DMS79 (cell line): ENCODE measurements at places on chromosomes 3 and 15.

- no peak for DNase-seq
These were observed 23.2 kb upstream of the LAMP3 start for GRCh38 chr3:183185696-183186095.

- no peak for DNase-seq
These were observed 268.5 kb downstream of the LRTM1 start for GRCh38 chr3:54659347-54659746.

GRCh38 chr3:70138606-70139005, 139.1 kb downstream of the SAMMSON start:
- no peak for DNase-seq

GRCh38 chr3:55826731-55827496, 339.8 kb upstream of the WNT5A start:
- no peak for DNase-seq

DNA sequence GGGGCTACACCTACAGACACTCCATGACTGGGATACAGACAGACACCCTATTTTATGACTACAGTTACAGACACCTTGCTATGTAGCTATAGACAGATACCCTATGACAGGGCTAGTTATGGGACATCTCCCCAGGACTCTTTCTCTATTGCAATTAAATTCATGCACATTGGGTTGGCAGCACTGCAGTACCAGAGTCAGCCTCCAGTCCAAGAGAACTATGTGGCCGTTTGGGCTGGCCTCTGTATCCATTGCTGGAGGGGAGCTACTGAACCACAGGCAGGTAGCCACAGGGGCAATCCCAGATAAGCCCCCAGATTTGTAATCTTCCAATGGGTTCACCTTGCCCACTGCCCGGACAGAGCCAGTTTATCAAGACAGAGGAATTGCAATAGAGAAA, 108.4 kb upstream of the SPATA16 start:
- DNase-seq = no peak

DNA sequence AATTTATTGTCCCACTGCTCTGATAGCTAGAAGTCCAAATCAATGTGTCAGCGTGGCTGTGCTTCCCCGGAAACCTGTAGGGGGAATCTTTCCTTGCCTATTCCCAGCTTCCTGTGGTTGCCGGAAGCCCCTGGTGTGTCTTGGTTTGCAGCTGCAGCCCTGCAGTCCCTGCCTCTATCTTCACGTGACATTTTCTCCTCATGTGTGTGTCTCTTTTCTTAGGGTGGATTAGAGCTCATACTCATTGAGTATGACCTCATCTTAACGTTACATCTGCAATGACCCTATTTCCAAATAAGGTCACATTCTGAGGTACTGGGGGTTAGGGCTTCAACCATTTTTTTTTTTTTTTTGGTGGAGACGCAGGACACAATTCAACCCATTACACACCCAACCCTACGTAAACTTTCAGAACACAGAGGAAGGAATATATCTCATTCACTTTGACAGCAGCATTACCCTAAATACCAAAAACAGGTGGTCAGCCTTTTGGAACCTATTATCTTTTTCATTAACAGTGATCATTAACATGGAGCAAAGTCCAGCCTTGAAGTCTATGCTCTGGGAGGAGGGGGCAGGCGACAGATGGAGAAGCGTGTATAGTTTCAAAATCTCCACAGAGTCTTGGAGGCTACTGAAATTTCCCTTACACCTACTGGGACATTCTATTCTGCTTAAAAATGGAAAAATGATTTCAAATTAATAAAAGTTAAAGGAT, 88.6 kb downstream of the RYK start:
- no peak for DNase-seq

DNA sequence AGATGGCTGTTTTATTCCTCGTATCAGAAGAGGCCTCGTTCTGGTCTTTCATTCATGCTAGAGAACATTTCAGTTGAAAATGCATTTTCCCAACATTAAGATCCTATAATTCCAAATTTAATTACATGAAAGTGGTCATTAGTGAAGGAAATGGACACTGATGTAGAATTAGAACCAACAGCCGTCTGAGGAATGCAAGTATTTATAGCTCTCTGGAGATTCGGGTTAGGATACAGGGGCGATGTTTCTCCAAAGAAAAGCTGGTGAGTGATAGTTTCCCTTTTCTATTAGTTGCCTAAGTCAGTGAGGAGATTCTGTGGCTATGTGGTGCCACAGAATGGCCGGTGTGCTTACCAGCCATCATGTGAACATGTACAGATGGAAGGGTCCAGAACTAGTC, 109.0 kb upstream of the IL12A start:
- DNase-seq = no peak

- no peak for DNase-seq
These were observed 45.7 kb downstream of the MORC1 start for GRCh38 chr3:109072194-109072593.
